ENCODE measurements at places on chromosomes 4 and X.

GRCh38 chr4:38582445-38582844, 81.6 kb upstream of the KLF3 start:
- DNase-seq: no peak

- DNase-seq: no peak
Measured at GRCh38 chr4:56973336-56973735, 4.1 kb downstream of the NOA1 start.

DNA sequence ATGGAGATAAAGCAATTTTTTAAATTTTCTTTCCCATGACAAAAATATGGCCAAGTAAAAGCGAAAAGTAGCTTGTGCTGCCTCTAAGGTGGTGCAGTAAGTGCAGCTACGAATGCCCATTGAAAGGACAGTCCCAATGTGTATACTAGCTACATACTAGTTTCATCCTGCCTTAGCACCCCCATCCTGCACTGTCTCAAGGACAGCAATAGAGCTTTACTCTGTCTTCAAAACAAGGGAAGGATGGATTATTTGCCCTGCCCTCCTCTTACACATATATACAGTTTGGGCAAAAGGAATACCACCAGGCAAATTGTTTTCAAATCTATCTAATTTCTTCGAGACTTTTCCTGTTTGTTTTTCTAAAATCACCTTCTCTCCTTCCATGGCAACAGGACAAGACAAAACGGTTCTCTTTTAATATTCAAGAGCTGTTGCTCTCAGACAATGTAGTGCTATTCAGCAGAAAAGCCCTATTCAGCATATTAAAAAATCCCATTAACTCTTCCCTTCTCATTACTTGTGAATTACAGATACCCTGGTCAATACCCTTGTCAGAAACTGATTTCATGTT, 75.1 kb upstream of the SLC7A11 start:
- DNase-seq: no peak

DNA sequence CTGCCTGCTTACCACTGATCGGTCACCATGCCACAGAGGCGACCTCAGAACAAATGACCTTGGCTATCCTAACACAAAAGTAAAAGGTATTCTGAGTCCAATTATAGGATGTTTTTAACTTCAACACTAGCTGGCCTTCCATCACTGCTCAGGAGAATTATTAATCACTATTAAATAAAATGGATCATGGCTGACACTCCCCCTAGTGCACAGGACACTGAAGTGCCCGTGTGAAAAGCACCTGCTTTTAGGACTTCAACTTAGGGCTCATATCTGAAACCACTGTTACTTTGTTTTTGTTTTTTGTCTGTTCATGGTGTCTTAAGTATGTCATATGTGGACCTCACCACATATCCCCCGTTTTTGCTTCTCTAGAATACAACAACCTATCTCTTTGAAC, 33.9 kb downstream of the STX18 start:
- no peak for DNase-seq

- DNase-seq: no peak
Measured at GRCh38 chrX:33190016-33190415, 21.3 kb downstream of the DMD start.

Measured in EH (cell line).